ENCODE measurements at places on chromosomes 13 and 19. TPM values are rescaled to one million over a fixed set of nuclear protein-coding genes. Genes with fewer than 3 reads are reported as not detected.

GRCh38 chr19:3528080-3528479 lies 10.9 kb upstream of the TEKTIP1 start:
- no peak for DNase-seq

DNA sequence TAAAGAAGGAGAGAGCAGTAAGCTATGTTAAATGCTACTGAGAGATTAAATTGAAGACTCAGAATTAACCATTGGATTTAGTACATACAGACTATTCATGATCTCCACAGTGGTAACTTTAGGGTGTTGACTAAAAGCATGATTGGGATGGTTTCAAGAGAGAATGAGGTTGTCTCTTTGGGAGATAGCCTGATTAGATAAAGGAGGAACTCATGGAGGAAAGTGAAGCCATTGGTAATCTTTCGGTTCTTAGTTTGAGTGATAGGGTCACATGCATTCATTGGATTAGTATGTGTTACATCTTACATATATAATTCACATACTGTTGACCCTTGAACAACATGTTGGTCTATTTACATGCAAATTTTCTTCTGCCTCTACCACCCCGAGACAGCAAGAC lies 18.8 kb upstream of the KL start:
- no peak for DNase-seq

DNA sequence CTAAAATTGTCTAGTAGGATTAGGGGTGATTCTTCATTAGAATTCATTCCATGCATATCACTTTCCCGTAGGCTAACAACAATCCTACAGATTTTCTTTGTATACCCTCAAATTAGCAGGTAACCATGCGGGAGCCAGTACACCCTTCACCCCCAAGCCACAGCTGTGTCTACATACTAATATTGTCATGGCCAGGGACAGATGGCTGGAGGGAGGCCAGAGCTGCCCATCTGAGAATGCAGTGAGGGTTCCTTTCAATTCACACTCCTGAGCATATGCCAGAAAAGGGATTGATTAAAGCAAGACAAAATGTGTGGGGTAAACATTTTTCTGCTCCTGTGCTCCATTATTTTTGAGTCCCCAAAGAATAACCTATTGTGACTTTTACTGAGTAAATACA lies 68.9 kb downstream of the FREM2 start:
- no peak for DNase-seq

- no peak for DNase-seq
These were observed 117.0 kb upstream of the POSTN start for GRCh38 chr13:37715606-37716015.

PNMA8B gene
- total RNA-seq, result 1.7 TPM

C19orf12 gene
- total RNA-seq, result 49.1 TPM

PLVAP gene
- 24.8 TPM for total RNA-seq

All from Peyer's patch (tissue), 4 donors.